ENCODE measurements at places on chromosomes 12 and 14.

GRCh38 chr14:81533212-81533535 is 479 bp downstream of the SEL1L start:
- no peak for DNase-seq

DNA sequence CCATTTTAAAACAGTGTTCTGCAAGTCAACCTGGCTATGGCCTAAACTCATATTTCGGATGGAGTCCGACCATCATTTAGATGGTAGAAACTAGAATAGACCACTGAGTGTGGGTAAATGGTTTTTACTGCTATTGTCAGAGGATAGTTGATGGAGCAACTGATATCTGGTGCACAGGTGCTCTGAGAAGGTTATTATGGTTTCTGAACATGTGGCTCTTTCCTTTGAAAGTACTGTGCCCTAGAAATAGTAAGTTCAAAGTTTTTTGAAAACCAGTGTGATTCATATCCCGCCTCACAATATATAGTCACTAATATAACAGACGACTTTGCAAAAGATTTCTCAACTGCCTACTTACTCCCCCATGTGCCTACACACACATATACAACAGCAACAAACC is 64.4 kb upstream of the BTG1 start:
- DNase-seq, result no peak

GRCh38 chr14:67738740-67739504 is 37.2 kb downstream of the RDH12 start:
- no peak for DNase-seq

DNA sequence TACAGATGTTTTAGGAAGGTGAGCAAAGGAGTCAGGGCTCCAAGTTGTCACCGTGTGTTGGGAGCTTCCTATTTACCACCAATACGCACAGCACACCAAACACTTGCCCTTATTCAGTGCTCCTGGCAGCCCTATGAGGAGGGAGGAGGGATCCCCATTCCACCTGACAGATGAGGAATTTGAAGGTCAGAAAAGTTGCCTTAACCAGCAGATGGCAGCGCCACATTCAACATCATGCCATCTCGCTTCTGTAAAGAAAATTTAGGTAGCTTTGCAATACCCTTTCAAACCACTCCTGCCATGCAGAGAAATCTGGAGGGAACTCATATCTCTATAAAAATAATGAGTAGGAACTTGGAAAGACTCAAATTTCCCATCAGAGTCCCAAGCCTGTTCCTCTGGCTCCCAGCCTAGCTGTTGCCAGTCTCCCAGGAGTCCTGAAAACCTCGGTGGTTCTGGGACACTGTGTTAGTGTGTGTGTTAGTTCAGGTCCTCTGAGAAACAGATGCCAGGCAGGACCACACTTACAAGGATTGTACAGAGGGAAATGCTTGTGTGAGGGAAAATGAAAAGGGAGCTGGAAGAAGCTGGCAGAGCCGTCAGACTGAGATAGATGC is 410.5 kb downstream of the MED13L start:
- no peak for DNase-seq

DNA sequence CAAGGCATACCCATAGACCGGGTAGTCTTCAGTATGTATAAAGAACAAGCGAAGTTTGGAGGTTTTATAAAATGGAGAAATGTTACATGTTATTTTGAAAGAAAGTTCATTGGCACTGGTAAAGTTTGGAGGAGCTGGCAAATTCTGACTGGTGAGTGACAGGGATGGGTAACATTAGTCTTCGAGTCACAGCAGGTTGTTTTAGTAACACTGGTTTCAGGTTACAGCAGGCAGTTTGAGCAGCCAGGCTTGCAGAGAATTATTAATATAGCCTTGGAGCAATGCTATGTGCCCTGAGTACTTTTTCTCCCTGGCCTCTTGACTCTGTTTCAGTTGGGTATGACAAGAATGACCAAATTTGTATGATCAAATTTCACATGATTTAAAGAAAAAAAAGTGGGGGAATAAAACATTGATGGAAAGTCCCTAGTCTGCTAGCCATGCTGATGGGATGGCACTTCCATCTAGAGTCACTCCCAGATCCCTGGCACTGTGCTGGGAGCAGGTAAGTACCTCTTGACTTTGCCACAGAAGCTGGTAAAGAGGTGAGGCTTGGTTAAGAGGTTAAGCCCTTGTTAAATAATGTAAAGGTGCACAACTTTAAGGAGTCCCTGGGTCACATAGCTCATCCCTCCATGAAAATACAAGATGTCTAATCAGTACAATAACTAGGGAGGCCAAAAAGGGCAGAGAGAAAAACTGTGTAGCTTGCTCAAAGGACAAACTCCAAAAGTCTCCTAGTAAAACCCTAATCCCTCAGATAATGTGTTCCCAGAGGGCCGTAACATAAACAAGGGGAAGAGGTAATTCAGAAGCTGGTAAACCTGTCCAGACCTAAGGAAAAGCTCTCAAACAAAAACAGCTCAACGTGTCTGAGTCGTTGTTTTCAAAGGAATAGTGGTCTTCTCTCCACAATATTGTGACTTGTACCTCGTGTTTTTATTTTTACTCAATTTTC is 12.7 kb upstream of the SVOP start:
- no peak for DNase-seq

DNA sequence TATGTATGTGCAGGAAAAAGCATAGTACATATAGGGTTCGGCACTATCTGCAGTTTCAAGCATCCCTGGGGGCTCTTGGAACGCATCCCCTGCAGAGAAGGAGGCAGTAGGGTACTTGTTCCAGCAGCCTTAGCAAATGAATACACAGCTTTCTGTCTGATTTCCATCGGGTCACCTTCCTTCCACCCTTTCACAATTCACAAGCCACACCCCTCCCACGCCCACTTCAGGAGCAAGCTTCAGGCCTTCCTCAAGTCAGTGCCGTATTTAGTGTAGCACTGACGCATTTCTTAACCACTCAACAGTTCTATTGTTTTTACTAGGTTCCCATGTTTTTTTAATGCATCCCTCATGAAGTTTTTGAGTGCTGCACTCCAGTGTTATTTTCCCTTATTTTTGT is 64.2 kb downstream of the CLMN start:
- no peak for DNase-seq

GRCh38 chr12:122969676-122970075 is 3.4 kb upstream of the ABCB9 start:
- no peak for DNase-seq

DNA sequence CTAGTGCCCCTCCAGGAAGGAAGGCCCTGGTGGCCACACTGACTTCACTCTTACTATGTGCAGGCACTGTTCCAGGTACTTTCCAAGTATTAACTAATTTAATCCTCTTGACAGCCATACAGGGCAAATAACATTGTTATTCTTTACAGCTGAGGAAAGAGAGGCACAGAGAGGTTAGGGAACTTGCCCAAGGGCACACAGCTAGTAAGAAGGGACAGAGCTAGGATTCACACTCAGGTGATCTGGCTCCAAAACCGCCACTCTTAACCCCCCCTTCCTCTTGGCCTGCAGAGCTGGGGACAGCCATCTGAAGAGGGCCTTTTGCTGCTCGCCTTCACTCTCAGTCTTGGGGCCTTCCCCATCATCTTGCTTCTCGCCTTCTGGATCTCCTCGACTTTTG is 4.0 kb downstream of the JDP2 start:
- no peak for DNase-seq

- DNase-seq, result no peak
Measured at GRCh38 chr12:3630621-3631271, 122.2 kb downstream of the CRACR2A start.

- no peak for DNase-seq
Measured at GRCh38 chr12:64923536-64923935, 99.1 kb downstream of the TBC1D30 start.

GRCh38 chr14:63910583-63911363 is 58.0 kb downstream of the SYNE2 start:
- no peak for DNase-seq

DNA sequence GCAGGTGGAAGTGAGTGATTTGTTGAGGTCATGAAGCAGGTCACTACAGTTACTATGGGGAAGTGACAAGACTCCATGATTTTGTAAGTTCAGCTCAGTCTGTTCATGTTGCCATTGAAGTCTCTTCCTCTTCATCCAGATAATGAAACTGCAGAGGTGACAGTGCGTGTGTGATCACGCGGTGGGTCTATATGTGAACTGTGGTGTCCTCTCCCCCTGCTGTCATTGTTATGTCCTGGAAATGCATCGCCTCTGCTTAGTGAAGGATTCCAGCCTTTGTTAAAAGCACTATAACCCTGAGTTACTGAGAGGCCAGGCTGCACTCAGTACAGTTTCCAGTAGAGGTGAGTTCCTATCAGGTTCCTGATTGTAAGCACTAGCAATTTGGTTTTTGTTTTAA is 216.2 kb upstream of the RMST start:
- no peak for DNase-seq

- DNase-seq, result no peak
Measured at GRCh38 chr14:58646479-58646878, 8.7 kb downstream of the DACT1 start.

DNA sequence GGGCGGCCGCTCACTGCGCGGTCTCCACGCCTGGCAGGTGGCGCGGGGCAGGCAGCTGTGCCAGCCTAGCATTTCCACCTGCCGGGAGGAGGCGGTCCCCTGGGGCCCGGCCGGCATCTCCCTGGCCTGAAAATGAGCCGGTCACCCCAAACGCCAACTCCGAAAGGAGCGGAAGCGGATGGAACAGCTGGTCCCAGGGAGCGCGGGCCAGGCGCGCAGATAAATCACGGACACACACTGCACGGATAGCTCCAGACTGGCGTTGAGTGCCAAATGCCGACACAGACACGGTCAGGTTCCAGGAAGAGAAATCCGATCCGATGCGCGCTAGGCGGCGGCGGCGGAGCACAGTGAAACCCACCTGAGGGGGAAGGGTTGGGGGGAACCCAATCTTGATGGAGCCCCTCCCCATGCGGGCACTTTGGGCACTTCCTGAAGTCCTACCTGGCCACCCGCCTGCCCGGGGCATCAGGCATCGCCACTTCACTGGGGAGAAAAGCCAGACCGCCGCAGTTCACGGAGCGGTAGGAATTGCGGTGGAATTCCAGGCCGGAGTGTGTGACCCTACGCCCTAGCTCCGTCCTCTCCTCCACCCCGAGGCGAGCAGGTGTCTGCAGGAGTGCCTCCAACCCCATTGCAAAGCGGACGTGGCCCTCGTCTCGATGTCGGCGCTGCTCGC is 624 bp upstream of the PLEKHD1 start:
- DNase-seq, result no peak

DNA sequence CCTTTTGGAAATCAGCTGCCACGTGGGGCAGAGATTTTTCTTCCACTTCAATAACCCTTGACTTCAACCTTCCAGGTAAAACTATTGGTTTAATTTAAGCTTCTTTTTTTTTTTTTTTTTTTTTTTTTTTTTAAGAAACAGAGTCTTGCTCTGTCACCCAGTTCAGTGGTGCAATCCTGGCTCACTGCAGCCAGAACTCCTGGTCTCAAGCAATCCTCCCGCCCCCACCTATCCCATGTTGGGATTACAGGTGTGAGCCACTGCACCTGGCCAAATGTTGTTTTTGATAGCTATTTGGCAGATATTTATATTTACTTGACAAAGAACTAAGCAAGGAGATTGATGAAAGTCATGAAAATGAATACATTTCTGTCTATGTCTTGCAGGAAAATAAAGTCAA is 65.1 kb downstream of the SINHCAF start:
- DNase-seq, result no peak

GRCh38 chr14:23984891-23985602 is 3.7 kb upstream of the DHRS4L2 start:
- DNase-seq, result no peak

DNA sequence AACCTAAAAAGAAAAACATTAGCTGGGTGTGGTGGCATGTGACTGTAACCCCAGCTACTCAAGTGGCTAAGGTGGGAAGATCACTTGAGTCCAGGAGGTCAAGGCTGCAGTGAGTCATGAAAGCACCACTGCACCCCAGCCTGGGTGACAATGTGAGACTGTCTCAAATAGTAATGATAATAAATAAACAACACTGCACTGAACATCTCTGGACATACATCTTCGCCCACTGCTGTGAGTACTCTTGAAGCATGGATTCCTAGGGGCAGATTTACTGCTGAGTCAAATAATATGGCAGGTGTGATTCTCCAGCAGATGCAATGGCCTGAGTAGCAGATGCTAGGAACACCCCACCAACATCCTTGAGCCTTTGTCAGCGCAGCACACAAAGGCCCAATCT is 23.6 kb downstream of the ABCB9 start:
- no peak for DNase-seq

- DNase-seq, result no peak
Measured at GRCh38 chr14:95345032-95345431, 25.3 kb upstream of the CLMN start.

GRCh38 chr14:73576391-73576790 is 7.4 kb downstream of the ACOT2 start:
- no peak for DNase-seq

DNA sequence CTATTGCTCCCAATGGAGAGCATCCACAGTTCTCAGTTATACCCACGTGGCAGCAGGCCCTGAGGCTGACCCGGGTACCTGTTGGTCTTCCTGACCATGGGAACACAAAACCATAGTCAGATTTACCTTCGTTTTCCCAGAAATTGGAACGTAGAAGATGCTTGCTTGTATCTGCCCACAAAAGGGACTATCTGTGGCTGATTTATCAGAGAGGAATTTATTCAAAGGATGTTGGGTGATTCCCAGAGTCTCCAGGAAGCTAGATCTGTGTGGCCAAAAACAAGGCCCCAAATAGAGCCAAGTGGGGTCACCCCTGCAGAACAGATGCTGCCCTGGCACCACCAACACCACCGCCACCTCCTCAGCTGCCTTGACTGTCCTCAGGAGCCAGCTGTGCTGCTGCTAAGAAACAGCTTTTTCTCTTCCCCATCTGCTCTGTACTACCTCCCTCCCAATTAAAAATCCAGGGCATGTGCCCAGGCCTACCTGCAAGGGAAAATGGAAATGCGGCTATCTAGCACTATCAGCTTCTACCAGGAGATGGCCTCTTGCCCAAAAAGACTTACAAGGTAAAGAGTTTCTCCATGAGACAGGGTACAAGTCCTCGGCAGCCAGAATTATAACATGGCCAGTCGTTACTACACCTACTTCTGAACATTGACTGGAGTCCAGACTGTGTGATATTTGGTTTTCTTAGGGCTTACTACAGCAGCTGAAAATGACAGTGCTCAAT is 128.6 kb upstream of the PLEKHG7 start:
- DNase-seq, result no peak

DNA sequence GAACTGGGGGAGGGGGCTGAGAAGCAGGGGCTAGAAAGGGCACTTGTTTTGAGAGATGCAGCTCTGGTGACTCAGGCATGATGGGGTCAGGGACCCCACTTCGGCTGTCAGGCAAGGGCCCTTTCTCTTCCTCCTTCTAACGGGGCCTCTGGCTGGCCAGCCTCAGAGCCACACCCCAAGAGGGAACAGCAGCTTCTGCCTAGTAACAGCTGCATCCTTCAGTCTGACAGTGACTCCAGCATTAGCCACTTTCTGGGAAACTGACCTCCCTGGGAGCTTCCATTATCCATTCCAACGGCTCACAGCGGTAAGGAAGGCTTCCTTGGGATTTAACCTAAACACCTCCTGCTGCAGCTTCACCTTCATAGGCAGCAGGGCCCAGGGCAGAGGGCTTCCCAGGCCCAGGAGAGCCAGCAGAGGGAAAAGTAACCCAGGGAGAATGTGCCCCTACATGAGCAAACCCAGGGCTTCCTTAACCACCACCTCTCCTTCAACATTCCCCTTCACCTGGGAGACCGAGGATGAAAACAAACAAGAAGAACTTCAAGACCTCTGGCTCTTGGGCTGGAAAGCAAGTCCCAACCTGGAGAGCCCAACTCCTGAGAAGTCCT is 2.7 kb downstream of the NCKAP5L start:
- no peak for DNase-seq

GRCh38 chr14:90483571-90483974 is 86.7 kb downstream of the CALM1 start:
- no peak for DNase-seq

Data from C1 segment of cervical spinal cord (tissue), 14 donors.